Trophoblast cell (in vitro differentiated cells and primary cell): ENCODE measurements at places on chromosomes 2 and 18.

GRCh38 chr2:169670215-169670651, 24.0 kb downstream of the CFAP210 start:
- DNase-seq, result peak; percentile 39

DNA sequence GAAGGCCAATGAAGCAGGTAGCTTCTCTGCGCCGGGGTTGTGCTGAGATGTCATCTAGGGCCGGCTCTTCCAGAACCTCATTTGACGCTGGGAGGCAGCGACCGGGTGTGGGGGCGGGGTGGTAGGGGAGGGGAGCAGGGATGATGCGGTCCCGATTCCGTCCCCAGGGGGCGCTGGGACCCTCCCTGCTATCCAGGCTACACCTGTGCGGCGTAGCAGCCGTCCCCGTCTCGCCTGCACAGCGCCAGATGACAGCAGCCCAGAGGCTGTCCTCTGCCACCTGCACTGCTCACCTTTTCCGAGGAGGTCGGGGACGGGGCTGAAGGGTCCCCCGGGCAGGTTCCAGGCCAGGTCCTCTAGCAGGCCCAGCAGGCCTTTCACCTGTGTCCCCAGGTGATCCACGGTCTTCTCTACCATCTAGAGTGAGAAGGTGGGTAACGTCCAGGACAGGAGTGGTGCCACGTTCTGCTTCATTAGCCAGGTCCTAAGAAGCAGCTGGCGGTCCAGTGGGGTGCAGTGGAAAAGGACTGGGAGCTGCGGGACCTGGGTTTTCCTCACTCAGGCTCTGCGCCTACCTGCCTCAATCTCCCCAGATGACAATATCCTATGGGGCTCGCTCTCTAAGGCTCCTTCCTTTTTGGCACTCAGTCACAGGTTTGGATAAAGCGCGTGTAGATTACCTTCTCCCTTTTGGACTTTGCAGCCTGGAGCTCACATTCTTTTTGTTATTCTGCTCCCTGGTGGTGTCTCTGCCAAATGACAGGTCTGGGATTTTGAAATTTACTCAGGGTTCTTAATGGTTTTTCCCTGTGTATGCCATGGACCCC, 56.0 kb upstream of the RAB6C start:
- peak; percentile 83 for DNase-seq

DNA sequence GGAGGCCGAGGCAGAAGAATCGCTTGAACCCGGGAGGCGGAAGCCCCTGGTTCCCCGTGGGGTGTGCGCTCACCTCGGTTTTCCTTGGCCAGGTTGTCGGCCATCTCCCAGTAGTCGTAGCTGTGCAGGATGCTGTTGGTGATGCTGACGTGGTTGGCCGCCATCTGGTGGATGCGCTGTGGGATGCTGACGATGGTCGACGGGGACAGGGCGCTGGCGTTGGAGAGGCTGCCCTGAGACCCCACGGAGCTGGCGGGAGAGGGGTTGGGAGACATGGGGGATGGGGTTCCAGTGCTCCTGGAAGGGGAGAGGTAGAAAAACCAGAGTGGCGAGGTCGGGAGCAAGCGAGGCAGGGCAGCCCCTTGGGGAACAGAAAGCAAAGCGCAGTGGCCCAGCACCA, 64.4 kb upstream of the REV1 start:
- no peak for DNase-seq

GRCh38 chr2:12257476-12257875, 459.3 kb upstream of the TRIB2 start:
- DNase-seq, result no peak

DNA sequence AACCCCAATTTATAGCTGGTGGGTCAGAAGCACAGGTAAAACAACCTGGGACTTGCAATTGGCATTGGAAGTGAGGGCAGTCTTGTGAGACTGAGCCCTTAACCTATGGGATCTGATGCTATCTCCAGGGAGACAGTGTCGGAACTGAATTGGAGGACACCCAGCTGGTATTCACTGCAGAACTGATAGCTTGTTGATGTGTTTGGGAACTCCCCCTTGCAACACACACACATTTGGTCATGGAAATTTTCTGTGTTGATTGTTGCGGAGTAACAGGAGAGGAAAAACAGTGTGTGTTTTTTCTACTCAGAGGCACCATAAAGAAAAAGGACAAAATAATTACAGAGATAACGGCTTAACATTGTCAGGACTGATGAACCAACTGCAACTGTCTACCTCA, 16.1 kb downstream of the TPGS2 start:
- DNase-seq, result peak; percentile 80

GRCh38 chr2:80429251-80429650, 124.7 kb upstream of the LRRTM1 start:
- no peak for DNase-seq

DNA sequence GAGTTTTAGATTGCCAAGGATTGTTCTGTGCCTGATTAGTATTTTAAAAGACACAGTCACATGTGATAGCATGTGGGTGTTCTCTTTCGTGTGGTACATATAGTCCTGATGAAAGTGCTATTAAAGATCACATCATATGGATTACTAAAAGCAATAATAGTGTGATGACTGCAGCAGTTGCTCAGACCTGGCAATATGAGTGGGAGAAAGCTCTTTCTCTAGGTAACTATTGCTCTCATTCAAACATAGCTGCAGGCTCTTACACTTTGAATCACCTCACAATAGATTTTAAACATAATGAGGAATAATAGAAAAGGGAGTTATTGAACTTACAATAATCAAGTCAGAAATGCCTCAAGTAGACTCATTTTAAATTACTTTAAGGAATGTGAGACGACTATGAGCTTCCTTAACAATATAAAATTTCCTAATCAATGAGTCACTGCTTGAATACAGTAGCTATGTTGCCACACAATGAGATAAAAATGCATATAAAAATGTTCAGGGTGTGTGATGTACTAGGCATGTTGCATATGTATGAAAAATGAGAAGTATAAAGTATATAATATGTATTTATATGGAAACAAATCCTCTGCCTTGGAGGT, 452.1 kb downstream of the TMX3 start:
- no peak for DNase-seq

DNA sequence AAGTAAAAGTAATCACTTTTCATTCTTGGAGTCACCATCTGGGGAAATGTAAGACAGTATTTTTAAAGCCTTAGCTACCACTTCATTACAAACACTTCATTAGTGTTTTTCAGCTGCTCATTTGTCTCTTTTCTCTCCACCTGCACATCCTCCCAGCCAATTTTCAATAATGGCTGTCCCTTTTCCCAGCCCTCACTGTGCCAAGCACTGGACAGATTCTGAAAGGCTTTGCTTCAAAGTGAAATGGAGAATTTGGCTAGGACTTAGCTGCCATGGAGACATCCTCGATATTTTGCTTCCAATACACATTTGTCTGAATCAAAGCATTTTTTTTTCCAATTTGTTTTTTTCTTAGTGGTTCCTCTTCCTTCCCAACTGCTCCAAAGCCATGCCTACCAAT, 272.4 kb upstream of the NRXN1 start:
- no peak for DNase-seq

DNA sequence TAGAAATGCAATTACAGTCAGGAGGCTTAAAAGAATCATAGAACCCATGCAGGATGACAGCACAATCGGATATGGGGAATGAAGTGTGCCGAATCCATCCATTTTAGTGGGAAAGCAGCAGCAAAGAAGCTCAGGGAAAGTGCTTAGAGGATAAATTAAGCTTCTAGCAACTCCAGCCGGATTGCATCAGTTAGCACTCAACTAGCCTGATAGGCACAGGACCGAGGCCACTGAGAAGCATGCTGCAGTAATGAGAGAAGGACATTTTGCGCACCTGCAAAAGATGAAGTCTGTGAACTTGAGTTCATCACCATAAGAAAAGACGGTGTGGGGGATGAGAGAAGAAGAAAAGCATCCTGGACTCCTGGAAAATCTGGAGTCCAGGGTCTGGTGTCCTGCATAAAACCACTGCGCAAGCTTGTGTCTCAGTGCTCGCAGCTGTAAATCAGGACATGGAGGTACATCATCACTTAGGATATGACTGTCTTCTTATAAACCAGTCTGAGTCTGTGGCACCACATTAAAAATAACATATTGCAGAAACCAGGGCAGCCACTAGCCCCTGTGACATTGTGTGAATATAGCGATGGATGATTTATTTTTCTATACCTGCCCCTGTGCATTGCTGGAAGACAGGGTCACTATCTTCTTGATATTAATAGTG, 665.5 kb upstream of the SOX11 start:
- DNase-seq, result no peak

DNA sequence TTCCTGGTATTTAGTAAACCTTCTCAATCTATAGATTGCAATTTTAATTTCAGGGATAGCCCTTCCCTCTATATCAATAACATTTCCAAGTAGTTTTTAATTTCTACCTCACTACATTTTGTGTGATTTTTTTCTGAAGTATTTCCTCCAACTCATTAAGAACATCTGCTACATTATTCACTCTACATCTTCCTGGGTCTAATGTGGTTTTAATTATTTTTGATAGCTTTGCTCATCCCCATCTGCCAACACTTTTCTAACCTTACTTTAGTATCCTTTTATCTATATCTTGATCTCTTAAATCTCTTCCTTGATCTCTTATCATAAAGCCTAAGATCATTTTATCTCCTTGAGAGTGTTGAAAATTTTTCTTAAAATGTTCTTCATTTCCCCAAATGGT, 278.3 kb upstream of the CYP26B1 start:
- no peak for DNase-seq

DNA sequence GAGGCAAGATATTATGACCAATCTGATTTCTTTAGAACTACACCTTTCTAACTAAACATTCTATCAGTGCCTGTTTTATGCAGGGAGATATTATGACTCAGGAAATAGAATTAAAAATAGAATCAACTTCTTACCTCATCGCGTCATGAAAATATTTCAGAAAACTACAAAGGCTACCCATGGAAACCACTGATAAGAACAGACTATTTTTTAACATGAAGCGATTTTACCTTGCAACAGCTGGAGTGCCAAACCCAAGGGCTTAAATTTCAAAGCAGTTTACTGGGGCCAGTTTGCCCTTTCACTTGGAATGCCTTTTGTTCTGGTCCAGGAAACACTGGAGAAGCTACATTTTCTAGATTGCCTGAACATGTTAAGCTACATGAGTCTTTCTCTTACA, 304.8 kb upstream of the CCDC68 start:
- peak; percentile 54 for DNase-seq

- DNase-seq, result peak; percentile 79
Measured at GRCh38 chr2:238720232-238720672, 127.6 kb upstream of the TWIST2 start.

- DNase-seq, result no peak
Measured at GRCh38 chr2:217000406-217000805, 140.5 kb upstream of the TNP1 start.

DNA sequence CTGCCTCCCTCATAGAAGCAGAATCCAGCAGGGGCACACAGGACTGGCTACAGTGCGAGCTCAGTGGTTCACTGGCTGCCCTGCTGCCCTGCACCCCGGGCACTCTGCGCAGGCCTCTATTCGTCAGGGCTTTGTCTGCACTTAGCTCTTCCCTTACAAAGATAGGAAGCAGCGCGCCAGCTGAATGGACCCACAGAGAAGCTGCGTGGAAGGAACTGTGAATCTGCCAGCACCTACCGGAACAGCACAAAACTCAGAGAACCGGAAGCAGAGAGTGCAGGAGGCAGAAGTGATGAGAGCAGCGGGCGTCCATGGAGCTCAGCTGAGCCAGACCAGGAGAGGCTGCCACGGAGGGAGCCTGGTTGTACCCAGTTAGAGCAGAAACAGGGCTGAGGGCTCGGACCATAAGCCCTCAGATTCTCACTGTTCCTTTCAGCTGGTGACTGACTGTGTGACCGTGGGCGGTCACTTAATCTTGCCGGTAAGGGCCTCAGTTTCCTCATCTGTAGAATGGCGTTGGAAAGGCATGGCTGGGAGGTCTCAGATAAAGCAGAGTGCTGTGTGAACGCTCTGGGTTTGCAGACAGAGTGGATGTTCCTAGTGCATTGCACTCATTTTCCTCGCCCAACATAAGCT, 23.1 kb upstream of the SLC66A3 start:
- DNase-seq, result no peak

GRCh38 chr2:115299199-115299598, 856.8 kb downstream of the DPP10 start:
- no peak for DNase-seq

DNA sequence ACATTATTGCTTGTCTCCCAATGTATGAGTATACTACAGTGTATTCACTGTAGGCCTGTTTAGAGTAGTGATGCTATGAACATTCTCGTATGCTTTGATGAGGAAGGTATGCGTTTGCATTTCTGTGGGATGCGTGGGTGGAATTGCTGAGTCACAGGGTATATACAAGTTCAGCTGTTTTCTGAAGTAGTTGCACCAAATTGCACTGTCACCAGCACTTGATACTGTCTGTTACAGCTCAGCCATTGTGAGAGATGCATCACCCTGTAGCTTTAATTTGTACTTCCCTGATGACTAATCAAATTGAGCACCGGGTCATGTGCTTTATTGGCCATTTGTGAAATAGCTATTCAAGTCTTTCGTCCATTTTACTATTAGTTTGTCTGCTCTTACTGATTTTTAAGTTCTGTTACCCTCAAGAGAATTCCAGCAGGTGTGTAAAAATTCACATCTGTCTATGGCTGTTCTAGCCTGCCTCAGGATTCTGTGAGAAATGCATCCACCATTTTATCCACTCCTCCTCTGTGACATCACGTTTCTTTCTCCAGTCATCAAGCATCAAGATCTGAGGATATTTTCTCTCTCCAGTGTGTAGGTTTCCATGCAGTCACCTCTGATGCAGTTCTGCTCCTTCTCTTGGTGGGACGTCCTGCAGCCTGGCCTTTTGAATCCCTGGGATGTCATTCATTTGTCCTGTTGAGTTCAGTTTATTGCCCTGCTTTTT, 72.5 kb downstream of the DGKD start:
- DNase-seq, result peak; percentile 13

DNA sequence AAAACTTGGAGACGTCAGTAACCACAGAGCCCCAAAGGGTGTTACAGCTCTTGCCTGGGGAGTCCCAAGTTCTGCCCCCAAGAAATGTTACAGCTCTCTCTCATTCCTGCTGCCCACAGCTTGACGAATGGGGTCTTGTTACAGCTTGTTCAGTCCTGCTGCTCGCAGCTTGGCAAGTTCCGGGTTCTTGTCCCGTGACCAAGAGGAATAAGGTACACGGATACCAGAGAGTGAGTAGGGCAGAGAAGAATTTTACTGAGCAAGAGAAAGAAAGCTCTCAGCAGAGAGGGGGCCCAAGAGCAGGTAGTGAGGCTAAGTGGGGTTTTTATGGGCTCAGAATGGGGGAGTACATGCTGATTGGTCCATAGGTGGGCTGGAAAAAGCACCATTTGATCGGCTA, 27.2 kb downstream of the SLC39A6 start:
- DNase-seq, result no peak

DNA sequence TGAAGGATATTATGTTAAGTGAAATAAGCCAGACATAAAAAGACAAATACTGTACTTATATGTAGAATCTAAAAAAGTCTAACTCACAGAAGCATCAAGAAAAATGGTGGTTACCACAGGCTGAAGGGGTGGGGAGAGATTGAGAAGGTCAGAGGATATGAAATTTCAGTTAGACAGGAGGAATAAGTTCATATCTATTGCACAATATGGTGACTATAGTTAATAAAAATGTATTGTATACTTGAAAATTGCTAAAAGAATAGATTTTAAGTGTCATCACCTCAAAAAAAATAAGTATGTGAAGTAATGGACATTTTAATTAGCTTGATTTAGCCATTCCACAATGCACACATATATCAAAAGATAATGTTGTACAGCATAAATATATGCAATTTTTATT, 19.8 kb downstream of the ACMSD start:
- DNase-seq, result no peak

GRCh38 chr2:76953733-76954347, 568.3 kb downstream of the LRRTM4 start:
- peak; percentile 73 for DNase-seq

GRCh38 chr2:105111365-105112150, 73.7 kb downstream of the MRPS9 start:
- no peak for DNase-seq
